T1000 (cell line): ENCODE measurements at places on chromosomes 5 and 9.

DNA sequence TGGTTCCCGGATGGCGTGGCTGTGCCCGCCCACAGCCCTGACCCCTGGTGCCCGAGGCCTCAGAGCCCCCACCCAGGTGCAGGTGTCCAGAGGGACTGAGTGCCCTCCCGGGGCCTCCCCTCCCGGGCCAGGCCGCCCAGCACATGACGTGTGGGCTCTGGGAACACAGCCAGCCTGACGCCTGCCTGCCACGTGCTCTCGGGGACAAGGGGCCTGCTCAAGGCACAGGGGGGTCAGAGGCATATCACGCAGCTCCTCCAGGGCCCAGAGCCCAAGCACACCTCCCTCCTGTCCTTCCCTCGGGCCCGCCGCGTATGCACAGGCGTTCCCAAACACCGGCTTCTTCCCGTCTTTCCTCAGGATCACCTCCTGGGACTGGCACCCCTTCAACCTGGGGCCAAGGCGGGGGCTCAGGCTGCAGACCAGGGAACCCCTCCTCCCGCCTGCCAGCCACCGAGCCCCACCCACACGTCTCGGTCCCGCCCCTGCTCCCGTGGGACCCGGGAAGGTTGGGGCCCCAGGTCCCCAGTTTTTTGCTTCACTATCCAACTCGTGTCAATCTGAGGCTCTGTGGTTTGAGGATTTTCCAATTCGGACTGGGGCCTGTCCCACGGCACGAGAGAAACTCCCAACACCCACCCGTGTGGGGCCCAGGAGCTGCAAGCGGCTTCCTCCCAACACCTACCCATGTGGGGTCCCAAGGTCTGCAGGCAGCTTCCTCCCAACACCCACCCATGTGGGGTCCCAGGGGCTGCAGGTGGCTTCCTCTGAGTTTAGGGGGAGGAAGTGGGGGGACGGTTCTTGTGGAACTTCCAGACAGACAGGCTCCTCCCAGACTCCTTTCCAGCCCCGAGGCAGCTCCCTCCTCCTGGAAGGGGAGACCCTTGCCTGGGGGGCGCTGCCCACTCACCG is 1.5 kb downstream of the LCN10 start:
- no peak for DNase-seq

- no peak for DNase-seq
Measured at GRCh38 chr9:135103001-135103446, 15.6 kb downstream of the OLFM1 start.

DNA sequence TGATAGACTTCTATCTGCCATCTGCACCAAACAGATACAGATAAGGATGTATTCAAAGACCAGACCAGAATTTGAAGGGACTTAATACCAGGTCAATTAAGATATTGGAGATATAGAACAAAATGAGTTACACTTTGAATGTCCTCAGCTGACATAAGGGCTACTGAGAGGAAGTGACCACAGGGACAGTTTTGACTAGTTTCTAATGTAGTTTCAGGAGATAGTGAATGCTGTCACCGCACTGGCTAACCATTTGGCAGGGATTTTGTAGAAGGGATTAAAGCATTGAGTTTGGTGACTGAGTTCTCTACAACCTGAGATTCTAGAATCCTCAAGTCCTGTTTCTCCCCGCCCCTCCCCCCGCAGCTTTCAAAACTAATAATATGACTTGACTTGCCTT is 22.7 kb downstream of the CCNH start:
- DNase-seq, result no peak

- DNase-seq, result peak; percentile 58
Measured at GRCh38 chr5:10724781-10725507, 36.1 kb downstream of the DAP start.

- no peak for DNase-seq
Measured at GRCh38 chr9:137243626-137244485, 2.8 kb downstream of the TUBB4B start.

- DNase-seq, result no peak
Measured at GRCh38 chr9:89000371-89000781, 9.1 kb downstream of the S1PR3 start.

- no peak for DNase-seq
Measured at GRCh38 chr5:165497707-165498106, 1992.3 kb downstream of the MAT2B start.

DNA sequence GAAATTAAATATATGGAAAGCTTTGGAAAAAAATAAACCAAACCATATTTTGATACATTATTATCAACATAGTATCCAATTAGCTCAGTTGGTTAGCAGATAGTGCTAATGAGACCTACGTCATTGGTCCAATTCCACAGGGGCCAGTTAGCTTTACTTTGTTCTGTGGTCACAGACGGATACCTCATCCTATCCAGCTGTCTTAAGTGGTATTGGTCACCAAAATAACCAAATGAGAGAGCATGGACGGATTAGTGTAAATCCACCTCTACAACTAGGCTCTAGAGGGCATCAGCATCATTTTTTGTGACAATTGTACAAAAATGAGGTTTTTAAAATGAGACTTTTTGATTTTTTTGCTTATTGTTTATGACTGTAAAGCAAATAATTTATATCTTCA is 364.2 kb downstream of the KIAA0825 start:
- no peak for DNase-seq

GRCh38 chr5:172731680-172732074 is 39.3 kb downstream of the DUSP1 start:
- DNase-seq, result no peak

- DNase-seq, result no peak
Measured at GRCh38 chr9:78365748-78366697, 69.1 kb downstream of the PSAT1 start.

DNA sequence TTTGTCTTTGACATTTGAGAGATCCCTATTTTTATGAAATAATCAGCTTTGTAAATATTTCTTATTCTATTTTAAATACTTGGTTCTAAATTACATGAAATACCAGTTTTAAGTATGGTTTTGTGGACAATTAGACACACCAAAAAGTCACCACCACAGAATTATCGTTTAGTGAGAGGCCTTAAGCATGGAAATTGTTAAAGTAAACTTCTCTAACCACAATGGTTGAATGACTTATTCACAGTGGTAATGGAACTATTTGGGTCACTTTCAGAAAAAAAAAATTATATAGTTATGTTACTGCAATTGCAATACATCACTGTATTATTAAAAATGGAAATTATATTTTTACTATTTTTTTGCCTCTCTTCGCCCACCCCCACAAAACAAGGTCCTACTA is 1252.5 kb downstream of the EFNA5 start:
- DNase-seq, result no peak

DNA sequence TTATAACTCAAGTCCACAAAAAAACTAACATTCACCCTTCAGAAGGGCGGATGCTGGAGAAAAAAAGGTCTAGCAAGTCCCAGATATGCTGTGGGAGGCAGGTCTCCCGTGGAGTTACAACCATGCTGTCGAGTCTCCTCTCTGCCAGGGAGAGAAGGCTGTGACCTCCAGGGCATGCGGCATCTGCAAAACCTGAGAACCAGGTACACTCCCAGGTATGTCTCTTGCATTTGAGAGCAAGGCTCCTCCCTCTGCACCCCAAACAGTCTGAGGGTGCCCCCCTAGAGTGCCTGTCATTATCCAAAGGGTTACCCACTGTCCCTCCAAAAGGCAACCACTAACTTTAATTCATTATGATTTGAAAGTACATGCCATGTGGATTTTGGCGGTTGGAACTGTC is 134.0 kb downstream of the IRX2 start:
- no peak for DNase-seq

- DNase-seq, result no peak
Measured at GRCh38 chr5:158261674-158262367, 402.9 kb upstream of the CLINT1 start.

DNA sequence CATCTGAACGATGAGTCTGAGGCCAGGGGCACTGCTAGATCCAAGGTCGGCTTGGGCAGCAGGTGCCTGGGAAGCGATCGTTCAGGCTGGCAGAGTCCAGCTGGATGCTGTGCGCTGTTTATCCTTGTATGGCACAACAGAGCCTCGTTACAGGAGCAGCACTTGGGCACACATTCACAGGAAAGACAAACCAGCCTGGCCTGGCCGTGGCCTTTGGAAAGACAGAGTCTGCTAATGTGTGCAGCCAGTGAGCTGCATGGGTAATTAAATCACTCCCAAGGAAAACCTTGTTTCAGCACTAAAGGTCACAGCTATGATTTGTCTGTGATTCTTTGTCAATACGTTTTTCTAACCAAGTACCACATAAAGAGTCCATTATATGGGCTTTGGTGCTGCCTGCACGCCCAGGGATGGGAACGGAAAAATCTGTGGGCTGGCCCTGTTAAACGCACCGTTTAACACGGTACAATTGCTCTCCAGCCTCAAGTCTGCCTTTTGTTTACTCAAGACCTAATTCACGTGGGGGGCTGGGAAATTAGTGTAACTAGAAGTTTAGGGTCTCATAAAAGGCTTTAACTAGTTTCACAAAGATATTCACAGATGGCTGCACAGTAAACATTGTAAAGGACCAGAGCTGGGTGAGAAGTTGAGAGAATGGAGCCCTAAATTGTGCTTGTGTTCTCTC is 509.3 kb downstream of the KDM4C start:
- no peak for DNase-seq

GRCh38 chr5:149581931-149582768 is 852 bp downstream of the ARHGEF37 start:
- no peak for DNase-seq

DNA sequence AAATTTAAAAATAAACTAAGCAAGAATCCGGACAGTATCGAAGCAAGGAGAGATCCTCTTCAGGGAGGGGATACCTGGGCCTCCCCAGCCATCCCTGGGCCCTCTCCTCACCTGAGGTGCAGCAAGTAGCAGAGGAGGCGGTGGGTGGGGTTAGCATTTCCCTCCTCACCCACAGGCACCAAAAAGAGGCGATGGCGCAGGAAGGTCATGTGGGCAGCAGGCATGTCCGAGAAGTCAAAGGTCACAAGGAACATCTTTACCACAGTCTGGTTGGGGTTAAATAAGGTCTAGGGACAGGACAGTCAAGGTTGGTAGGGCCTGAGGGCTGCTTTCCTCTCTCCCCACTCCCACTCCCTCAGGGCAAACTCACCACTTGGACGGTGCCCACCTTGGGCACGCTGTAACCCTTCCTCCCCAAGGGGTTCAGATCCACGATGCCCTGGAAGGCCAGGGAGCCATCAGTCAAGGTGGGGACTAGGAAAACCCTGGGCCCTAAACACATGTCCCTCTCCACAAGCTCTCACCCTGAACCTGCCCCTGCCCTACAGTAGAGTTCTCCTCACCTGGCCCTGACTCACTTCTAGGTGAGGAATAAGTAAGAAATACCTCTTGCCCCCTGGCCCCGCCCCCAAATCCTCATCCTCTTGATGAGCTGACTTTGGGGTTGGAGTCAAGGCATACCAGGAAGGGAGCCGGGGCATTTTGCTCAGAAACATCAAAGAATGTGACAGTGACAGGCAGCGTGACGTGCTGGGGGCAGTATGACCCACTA is 2.8 kb upstream of the STOML2 start:
- DNase-seq, result no peak

GRCh38 chr5:43753069-43753468 is 150.1 kb downstream of the NNT start:
- DNase-seq, result no peak

- DNase-seq, result no peak
Measured at GRCh38 chr9:12783767-12784460, 9.1 kb downstream of the LURAP1L start.

DNA sequence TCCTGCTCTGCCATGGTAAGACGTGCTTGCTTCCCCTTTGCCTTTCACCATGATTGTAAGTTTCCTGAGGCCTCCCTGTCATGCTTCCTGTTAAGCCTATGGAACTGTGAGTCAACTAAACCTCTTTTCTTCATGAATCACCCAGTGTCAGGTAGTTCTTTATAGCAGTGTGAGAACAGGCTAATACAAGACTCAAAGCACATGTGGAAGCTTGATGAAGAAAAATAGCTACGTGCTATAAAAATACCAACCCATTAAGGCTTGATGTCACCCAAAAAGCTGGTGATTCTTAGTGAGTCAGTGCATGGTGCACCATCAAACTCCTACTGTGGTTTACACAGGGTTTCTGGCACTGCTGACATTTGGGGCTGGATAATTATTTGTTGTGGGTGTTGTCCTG is 332.2 kb downstream of the TMEM167A start:
- DNase-seq, result no peak

DNA sequence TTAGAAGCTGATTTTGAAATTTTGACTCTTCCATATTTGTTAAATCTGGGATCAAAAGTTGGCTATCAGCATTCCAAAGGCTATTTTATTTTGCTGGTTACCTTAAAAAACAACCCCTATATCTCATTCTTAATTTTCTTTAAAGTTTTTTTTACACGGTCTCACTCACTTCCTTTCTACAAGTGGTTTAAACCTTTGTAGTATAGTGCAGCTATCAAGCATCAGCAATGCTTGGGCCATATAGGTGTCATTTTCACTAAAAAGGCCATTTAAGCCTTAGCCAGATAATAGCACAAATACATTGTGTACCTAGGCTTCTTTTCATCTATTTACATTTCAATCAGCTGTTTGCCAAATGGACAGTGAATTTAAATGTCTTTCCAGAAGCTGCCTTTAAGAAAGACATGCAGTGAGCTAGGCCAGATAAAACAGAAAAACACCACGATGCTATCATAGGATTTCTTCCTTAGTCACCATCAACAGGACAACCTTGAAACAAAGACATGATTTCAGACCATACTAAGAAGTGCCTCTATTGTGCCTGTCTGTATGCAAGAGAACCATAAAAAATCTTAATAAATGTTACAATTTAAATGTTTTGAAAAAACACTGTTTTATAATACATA is 104.2 kb downstream of the RAPGEF6 start:
- DNase-seq, result no peak

DNA sequence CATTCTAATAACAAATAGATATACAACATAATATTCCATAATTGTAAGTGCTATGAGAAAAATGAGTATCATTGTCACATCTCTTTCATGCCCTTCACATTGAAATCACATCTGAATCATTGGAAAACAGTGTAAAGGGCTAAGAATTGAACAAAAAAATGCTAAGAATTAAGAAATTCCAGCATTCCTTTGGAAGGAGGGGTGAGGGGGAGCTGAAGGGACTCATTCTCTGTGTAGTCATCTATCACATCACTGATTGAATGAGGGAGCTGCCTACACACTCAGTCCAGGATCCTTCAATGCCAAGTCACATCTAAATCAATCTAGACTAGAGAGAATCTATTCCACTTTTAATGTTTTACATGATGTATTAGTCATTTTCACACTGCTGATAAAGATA is 286.6 kb downstream of the DTWD2 start:
- DNase-seq, result no peak
